ENCODE measurements at places on chromosomes 7 and 10.

DNA sequence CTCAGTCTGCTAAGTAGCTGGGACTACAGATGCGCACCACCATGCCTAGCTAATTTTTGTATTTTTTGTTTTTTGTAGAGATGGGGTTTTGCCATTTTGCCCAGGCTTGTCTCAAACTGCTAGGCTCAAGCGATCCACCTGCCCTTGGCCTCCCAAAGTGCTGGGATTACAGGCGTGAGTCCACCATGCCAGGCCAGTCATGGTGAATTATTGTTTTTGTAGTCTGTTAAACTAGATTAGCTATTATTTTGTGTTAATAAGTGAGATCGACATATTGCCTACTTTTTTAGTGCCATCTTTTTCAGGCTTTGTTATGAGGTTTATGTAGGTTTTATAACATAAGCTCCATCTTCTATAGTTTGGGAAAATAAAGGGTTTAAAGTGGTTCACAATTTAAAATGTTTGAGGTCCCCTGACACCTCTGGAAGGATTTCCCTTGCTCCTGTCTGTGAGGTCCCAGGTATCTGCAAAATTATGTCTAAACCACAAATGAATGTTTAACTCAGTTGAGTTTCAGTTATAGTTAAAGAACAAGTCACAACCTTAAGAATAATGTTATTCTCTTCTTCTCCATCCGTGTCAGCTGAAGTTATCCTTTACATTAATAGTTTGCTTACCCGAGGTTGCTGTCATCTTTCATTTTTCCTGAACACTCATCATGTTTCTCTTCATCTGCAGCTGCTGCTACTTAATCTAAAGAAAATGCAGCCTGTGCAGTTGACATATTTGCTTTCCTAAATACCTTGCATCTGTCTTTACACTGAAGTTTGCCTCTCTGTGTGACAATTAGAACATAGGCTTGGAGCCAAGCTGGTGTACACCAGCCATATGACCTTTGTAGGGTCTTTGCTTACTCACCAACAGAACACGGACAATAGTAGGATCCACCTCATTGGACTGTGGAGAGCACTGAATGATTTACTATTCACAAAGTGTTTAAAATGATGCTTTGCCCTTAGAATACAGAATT, 8.9 kb upstream of the VSTM4 start:
- DNase-seq: no peak

GRCh38 chr7:80731281-80731680, 92.8 kb downstream of the CD36 start:
- DNase-seq: no peak

- DNase-seq: peak; percentile 3
Observed at GRCh38 chr7:11261470-11261869, 287.8 kb downstream of the PHF14 start.

DNA sequence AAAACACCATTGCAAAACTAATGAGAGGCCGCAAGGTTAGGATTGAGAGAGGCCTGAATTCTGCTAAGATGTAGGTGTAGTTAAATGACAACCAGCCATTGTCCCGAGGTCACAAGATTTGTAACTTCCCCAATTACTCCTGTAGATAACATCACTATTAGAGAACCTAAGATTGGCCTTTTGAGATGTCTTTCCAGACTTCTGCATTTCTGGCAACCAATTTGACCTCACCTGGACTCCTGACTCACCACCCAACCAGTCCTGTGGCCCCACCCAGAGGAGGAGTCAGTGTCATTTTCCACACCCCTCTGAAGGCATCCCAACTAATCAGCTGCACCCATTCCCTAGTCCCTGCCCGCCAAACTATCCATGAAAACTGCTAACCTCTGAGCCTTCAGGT, 115.7 kb downstream of the PRKAG2 start:
- DNase-seq: no peak

- no peak for DNase-seq
Observed at GRCh38 chr7:33193308-33193864, 64.0 kb downstream of the BBS9 start.

DNA sequence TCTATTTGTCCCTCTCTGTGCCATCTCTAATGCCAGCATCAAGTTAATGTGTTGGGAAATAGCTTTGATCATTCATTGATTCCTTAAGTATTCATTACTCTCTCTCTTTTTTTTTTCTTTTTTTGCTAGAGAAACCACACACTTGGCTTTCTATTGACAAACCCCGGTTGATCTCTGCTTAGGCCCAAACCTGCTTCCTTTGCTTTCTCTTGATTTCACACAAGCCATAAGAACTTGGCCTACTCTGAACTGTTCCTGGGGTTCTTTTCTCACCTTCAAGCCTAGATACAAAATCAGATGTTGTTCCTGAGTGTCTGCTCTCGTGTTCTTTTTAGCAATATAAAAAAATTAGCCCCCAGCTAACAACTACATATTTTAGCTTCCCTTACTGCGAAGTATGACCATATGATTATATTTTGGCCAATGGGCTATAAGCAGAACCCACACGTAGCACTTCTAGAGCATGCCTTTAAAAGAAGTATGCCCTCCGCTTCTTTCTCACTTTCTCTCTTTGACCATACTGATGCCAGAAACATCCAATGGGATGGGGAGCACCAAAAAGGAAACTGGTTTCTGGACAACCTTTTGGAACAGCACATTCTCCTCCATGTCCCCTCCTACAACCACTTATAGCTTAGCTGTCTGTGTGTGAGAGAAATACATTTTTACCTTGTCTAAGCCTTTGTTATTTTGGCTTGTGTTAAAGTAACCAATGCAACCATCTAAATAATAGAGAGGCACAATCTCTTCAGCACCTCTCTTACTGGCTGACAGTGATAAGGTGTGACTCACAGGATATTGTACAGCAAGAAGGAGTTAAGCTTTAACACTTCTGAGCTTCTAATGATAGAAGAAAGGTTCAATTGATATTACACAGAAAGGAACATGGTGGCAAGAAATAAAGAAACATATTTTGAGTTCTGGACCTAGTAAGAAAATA, 96.6 kb upstream of the LRRN3 start:
- DNase-seq: no peak

DNA sequence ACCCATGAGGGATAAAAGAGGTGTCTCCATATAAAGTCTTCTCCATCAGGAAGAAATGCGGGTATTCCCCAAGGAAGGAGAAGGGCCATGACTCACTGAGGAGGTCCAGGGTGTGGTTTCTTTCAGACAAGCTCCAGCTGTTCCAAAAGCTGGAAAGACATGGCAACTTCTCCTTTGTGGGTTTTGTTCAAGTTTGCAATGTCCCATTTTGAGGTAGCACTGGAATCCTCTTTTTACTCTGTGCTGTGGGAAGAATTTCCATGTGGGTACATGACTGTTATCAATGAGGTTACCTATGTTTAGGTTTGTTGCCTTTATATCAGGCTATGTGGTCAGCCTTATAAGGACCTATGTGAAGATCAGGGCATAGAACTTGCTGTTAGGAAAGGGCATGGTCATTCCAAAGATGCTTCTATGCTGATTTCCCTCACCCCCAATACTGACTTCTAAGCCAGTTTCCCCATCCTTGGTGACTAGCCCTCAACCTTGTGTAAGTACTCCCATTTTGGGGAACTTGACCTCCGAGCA, 697.5 kb downstream of the INHBA start:
- peak; percentile 74 for DNase-seq

DNA sequence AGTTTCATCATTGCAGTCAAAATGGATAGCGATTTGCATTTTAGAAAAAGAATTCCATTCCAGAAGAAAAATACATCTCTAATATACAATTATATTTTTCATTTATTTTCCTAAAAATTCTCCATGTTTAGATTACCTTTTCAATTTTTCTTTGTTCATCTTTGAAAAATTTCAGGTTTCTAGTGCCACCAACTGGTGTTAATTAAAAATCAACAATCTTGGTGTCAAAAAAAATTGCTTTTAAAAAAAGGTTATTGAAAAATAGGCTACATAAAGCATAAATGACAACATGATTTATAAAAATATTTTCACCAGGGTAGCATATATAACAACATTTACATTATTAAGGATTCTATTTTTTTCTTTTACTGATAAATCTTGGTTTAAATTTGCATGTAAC, 53.0 kb downstream of the CCDC186 start:
- DNase-seq: no peak

DNA sequence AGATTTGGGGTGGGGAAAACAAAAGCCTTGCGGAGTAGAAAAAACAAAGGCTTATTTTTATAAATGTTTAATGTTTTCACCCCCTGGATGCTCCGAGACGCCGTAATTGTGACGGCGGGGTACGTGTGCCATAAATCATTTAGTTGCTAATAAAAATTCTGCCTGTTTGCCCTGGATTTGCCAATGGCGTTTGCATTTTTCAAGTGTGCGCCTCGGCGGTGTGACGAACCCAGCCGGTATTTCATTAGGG, 2.5 kb upstream of the TNRC18 start:
- peak; percentile 70 for DNase-seq

- DNase-seq: no peak
Observed at GRCh38 chr10:69902835-69903535, 101.3 kb downstream of the COL13A1 start.

DNA sequence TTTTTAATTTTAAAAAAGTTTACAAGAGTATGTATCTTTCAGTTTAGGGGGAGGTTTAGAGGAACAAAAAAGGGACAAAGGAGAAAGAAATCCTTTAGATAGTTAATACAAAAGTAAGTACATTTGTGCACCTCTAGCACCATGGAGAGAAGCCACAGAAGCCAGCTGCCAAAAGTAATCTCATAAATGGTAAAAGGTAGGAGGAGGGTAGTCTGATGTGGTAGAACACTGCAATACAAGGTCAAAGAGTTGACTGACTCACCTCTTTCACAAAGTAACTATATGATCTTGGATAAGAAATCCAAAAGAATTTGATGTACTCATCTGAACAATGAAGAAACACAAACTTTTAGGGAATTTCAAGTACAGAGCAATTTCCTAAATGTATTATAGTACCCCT, 68.1 kb downstream of the CNOT4 start:
- peak; percentile 53 for DNase-seq

DNA sequence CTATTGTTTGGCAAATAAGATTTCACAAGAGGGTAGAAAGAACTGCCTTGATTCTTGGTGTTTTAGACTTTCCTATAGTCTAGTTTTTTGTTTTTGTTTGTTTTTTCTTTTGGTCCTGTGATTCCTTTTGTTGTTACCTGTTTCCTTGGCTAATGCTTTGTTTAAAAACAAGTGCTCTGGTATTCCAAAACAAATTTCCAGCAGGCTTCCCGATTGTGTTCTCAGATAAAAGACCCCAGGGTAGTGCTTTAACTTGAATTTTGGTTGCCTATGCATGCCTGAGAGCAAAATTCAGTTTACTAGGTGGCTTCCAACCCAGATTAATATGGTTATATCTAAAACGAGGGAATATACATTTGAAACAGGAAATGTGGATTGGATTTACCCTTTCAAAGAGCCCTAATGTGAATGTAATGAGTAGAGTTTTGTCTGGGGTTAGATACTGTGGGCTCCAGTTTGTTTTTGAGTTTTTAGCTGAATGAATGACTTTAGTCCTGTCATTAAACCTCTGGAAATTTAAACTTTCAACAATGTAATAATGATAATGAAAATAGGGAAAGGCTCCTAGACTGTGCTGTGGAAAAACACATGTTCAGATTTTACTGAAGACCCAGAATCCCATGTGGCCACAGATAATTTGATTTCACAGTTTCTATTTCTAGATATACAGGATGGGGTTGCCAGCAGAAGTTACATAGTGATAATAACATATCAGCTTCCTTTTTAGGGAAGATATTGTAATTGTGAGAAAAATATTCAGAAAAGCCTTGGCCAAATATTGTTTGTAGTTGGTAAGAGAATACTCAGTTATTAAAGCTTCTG, 23.9 kb downstream of the AUTS2 start:
- no peak for DNase-seq

DNA sequence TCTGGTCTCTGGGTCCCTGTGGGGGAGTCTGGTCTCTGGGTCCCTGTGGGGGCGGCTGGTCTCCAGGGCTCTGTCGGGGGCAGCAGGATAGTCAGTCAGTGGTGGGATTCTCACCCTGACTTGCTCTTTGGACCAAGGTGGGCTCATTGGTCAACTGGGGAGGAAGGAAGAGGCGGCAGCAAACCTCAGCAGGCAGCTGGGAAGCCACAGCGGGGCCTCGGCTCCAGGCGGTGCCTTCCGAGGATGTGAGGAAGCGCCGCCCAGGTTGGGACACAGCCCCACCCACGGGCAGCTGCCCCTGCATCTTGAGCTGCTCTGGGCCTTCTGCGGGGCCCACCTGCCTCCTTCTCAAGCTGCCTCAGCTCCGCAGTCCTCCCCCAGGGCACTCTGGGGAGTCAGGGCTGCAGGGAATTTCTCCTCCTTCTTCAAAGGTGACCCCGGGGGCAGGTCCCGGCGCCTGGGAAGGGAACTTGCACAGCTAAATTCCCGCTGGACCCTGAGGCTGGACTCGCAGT, 20.4 kb upstream of the KNDC1 start:
- no peak for DNase-seq

DNA sequence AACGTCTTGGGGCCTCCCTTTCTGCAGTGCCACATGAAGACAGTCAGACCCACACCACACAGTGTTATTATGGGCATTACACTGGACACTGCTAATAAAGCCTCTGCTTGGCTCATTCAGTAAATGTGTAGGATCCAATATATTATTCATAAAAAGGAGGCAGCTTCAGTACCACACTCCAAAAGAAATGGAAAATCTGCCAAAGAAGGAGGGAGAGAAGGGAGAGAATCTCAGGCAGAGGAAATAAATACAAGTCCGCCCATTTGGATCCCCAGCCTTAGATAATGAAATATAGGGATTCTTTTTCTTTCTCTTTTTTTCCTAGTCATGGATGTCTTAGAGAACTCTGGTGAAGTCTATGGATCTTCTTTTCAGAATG, 162.2 kb downstream of the ELMO1 start:
- no peak for DNase-seq

DNA sequence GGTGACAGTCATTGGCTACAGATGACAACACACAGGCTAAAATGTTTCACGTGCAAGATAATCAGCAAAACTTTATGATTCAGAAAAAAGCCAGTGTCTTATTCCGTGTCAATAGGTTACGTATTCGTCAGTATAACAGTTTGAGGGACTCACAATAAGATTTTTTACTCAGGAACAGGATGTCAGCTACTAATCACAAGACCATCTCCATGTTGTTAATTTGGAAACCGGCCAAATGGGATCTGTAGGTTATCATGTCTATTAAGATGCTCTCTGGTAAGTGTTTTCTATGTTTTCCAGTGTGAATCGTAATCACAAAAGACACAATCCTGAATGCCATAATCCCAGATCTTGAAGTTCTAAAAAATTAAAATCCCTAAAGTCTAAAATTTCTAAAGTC, 197.3 kb downstream of the ETV1 start:
- no peak for DNase-seq

GRCh38 chr7:69739931-69740431, 141.7 kb downstream of the AUTS2 start:
- peak; percentile 29 for DNase-seq
